ENCODE measurements at places on chromosomes 2 and 18.
A peak's percentile ranks its signal among the peaks of the same experiment; 100 is the strongest.

DNA sequence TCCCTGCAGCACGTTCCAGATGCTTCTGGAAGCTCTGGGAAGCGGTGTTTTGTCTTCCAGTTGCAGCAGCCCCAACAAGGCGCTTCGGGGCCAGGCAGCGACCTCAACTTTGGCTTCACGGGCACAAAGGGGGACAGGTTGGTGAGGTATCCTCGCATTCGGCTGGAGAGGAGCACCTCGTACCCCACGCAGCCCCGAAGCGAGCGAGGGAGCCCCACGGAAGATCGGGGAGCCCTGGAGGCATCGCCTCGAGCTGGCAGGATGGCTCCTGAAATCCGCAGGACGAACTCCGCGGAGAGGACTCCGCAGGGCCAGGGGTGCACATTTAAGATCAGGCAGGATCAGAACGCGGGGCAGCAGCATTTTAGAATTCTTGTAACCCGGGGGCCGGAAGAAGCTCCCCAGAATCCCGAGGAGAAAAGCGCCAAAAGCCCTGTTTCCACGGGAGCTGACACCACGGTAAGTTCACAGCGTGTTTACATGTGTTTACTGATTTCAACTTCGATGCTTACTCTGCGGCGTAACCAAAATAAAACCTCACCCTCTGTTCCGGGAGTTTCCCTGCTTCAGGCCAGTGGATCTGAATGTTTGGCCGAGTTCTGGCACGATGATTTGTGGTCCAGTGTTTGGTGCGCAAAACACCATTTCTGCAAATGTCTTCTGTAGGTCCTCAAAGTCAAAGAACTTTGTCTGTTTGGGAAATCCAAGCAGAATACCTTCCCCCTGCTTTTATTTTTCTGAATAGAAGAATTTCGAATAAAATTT, 212.5 kb downstream of the NEDD4L start:
- no peak for DNase-seq

GRCh38 chr18:12595571-12596255, 62.2 kb downstream of the SPIRE1 start:
- DNase-seq = no peak

GRCh38 chr2:64478502-64479230, 24.7 kb downstream of the LGALSL start:
- DNase-seq = no peak

- DNase-seq = peak; percentile 22
Observed at GRCh38 chr2:42036413-42036812, 11.4 kb upstream of the PKDCC start.

DNA sequence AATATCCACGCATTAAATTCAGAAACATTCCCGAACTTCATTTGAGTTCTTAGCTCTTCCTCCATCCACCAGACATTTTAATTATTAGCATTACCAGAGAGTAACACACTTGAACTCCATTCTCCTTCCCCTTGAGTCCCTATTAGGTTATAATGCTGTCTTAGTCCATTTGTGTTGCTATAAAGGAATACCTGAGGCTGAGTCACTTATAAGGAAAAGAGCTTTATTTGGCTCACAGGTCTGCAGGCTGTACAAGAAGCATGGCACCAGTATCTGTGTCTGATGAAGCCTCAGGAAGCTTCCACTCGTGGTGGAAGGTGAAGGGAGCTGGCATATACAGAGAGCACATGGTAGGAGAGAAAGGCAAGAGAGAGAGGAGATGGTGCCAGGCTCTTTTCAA, 25.4 kb downstream of the TBC1D8 start:
- no peak for DNase-seq

- DNase-seq = no peak
Observed at GRCh38 chr2:211665299-211665698, 873.3 kb downstream of the ERBB4 start.

DNA sequence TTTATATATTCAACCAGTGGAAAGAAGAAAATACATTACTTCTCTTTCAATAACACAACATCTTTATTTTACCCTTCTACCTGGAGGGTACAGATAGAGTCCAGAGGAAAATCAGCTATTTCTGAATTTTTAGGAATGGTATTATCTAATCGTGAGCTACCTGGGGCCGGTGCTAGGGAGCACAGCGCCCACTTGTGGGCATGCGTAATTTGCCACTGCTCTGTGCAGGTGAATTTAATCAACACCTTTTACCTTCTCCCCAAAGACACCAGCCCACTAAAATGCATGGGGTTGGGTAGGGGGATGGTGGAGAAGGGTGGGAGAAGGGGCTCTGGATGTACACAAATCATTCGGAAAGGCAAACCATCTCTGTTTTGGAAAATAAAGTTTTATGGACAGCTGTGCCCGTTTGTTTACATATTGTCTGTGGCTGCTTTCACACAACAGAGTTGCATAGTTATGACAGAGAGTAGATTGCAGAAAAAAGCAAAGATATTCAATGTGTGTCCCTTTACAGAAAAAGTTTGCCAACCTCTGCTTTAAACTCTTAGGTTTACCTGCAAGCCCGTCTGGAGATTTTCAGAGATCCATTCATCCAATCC, 51.5 kb upstream of the DCC start:
- peak; percentile 33 for DNase-seq

- DNase-seq = no peak
Observed at GRCh38 chr18:37483221-37483971, 82.2 kb downstream of the CELF4 start.

- no peak for DNase-seq
Observed at GRCh38 chr2:50335433-50335832, 696.5 kb downstream of the NRXN1 start.

- DNase-seq = no peak
Observed at GRCh38 chr2:100869120-100869519, 49.2 kb downstream of the NPAS2 start.

GRCh38 chr2:118374974-118375755, 286.9 kb downstream of the INSIG2 start:
- DNase-seq = no peak

All from NCI-H1417 (cell line).